ENCODE measurements at places on chromosomes 2 and 18.
A peak's percentile ranks its signal among the peaks of the same experiment; 100 is the strongest.

GRCh38 chr18:13726972-13727331 lies 479 bp downstream of the RNMT start:
- peak; percentile 40 for DNase-seq

DNA sequence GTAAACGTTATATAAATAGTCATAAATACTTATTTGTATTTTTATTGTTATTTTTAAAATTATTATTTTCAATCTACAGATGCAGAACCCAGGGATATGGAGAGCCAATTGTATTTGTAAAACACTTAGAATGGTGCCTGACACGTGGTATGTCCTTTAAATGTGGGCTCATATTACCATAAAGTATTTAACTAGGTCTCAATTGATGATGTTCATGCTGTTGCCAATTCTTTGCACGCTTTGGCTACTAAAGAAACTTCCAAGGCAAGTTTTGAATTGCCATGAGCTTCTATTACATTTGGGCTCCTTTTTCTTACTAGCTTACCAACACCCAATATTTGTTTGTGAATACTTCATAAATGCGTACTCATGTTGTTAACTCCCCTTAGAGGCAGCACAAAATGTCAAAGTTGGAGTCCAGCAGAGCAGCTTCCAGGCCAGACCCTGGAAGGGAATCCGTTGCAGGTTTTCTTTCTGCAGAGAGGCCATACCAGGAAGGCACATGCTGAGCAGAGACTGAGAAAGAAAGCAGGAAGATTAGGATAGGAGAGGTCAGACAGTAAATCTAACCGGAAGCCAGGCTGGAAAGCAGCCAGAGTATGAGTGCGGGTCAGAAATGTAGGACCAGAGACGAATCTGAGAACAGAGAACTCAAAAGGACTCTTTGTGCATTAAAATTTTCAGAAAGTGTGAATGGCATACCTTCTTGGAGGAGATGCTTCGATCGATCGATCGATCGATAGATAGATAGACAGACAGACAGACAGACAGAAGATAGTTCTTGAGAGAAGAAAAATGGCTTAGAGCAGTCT lies 4.2 kb upstream of the NOSTRIN start:
- DNase-seq = no peak

GRCh38 chr18:1779587-1779986 lies 791.7 kb downstream of the METTL4 start:
- DNase-seq = no peak

DNA sequence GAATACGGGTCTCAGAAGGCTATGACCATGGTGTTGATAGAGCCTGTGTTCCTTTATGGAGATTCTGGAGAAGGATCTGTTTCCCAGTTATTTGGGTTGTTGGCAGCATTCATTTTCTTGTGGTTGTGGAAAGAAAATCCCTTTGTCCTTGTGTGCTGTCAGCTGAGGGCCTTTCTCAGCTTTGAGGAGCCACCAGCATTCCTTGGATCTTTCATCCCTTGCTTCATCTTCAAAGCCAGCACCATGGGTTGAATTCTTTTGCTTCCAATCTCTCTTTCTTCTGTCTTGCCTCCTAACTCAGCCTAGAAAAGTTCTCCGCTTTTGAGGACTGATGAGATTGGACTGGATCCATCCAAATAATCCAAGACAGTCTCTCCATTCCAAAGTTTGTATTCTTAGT lies 103.2 kb upstream of the MMADHC start:
- DNase-seq = no peak

- no peak for DNase-seq
Measured at GRCh38 chr2:141957827-141958450, 172.9 kb downstream of the LRP1B start.

GRCh38 chr2:162022290-162022945 lies 51.6 kb downstream of the DPP4 start:
- DNase-seq = no peak

DNA sequence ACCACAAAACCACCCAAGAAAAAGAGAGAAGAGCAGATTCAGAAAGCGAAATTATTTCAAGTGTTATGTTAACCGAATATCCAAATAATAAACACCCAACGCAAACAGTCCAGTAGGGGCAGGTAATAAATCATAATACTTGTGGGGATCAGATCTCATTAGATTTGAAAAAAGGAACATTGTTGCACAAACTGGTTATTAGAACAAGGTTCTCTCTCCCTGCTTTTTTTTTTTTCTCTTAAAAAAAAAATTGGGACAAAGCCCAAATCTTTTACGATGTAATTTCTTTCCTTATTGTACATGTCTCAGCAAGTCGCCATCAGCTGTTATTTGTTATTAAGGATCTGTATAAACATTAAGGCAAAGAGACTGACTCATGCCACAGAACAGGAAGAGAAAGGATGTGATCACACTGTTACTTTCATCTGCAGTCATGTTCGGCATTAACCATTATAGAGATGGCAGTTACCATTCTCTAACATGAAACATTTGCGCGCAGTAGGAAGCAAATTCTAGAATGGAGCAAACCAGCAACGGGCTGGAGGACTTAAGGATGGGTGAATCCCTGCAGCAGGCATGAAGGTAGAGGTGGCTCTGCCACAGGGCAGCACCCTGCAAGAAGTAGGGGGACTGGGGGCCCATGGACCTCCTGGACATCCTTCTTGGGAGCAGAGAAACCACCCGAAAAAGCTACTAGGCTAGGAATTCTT lies 42.0 kb downstream of the EPHA4 start:
- DNase-seq = no peak

DNA sequence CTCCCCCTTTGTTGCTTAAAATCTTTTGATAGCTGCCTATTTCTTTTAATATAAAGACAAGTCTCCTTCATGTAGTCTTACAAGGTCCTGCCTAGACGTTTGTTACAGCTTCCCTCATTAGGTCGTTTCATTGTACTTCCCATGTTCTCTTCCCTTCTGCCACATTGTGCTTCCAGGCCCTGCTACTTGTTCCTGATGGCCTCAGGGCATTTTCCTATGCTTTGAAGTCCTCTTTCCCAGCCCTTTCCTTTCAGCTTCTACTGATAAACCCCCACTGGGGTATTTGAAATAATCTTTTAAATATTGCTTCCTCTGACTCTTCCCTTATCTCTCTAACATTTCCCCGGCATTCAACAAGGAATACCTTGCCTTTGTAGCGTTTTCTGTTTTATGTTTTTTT lies 67.4 kb downstream of the UBE2E3 start:
- no peak for DNase-seq

DNA sequence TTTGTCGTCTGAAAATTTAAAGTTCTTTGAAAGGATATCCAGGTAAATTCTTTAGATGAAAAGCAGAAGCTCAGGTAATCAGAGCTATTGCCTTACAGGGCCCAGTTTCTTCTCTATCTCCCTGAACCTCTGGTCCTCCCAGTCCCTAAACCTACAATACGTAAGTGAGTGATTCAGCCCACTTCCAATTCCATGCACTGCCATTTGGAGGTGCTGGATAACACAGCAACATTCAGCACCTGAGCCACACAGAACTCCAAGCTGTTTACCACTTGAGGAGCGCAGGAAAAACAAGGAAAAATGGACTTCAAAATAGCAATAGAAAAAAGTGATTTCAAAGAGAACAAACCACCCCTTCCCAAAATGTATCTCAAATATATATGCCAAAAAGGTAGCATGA lies 105.0 kb upstream of the DNAJC10 start:
- no peak for DNase-seq

GRCh38 chr2:65604246-65604645 lies 171.8 kb upstream of the SPRED2 start:
- DNase-seq = no peak

GRCh38 chr2:194205568-194206227 lies 1451.3 kb upstream of the SLC39A10 start:
- DNase-seq = no peak

DNA sequence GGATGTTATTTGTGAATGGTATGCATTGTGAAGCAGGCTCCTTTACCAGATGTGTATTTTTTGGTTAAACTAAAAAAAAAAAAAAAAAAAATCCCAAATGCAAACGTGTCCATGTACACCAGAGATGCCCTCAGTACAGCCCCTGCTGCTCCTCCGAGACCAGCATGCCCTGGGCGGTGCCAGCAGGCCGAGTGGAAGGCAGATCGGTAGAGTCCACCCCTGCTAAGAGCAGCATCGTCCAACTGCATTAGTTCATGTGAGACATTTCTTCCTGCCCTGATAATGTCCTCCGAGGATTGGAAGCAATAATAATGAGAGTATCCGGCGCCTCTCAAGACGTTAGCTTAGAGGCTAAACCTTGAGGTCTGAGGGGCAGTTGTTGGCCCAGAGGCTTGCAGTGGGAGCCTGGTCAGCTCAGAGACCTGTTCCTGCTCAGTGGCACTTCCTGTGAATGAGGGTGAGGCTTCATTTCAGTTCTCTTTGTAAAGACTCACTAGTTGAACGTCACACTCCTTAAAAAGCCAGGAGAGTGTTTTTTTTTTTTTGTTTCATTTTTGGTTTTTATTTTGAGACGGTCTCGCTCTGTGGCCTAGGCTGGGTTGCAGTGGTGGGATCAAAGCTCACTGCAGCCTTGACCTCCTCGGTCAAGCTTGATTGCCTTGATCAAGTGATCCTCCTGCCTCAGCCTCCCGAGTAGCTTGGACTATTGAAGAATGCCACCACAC lies 5.6 kb downstream of the SLC66A3 start:
- no peak for DNase-seq

DNA sequence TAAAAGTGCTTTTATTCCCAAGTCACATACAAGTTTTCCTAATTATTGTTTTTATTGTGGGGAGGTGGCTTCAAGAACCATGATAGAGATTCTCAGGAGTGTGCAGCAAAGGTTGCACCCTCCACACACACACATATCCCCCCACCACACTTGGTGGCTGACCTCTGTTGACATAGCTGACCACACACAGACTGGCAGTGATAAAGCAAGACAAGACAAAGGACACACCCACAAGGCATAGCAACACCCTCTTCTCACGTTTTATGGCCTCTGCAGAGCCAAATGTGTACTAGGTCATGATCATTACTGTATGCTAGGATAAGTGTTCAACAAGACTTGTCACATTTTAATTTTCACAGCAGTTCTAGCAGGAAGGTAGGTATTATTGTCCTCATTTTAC lies 143.0 kb upstream of the EPC2 start:
- DNase-seq = peak; percentile 34

DNA sequence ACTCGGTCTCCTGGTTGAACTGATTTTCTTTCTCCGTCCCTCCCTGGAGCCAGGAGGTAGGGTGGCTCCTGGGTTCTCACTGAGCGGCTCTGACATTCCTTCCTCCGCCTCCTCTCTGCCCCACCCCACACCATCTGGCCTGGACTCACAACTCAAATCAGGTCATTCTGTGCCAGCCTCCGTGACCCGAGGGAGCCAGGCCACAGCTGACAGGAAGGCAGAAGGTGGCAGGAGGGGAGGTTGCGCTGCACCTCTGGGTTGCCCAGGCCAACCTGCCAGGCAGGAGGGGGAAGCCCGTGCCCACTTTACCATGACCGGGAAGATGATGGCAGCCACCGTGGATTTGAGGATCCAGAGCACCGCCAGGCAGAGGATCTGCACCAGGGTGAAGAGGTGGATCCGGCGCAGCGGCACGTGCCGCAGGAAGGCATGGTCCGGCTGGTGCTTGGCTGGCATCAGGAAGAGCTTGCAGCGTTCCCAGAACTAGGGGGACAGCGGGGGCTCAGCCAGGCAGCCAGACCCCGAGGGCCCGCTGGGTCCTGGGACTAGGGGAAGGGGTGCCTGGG lies 28.3 kb downstream of the MTHFD2 start:
- DNase-seq = no peak

- no peak for DNase-seq
Measured at GRCh38 chr2:116706396-116706795, 1108.1 kb upstream of the DDX18 start.

- no peak for DNase-seq
Measured at GRCh38 chr2:162075689-162076132, 1.7 kb upstream of the DPP4 start.
